Fibroblast of villous mesenchyme (primary cell): ENCODE measurements at places on chromosomes 2 and 18. TPM values are rescaled to one million over a fixed set of nuclear protein-coding genes. Genes with fewer than 3 reads are reported as not detected.

DNA sequence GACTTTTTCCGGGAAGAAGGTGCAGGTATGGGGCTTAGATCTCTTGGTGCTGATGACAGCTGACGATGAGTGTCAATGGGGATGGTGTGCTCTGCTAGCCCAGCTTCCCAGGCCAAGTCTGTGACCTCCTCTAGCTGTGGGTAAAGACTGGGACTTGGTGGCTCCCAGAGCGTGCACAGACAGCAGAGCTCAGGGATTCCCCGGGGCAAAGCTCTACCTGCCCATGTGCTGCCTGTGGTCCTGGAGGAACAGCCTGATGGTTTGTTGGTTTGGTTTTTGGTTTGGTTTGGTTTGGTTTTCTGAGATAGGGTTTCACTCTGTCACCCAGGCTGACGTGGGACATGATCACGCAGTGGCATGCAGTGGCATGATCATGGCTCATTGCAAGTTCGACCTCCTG lies 19.2 kb downstream of the ATP6V1B1 start:
- DNase-seq = no peak

DNA sequence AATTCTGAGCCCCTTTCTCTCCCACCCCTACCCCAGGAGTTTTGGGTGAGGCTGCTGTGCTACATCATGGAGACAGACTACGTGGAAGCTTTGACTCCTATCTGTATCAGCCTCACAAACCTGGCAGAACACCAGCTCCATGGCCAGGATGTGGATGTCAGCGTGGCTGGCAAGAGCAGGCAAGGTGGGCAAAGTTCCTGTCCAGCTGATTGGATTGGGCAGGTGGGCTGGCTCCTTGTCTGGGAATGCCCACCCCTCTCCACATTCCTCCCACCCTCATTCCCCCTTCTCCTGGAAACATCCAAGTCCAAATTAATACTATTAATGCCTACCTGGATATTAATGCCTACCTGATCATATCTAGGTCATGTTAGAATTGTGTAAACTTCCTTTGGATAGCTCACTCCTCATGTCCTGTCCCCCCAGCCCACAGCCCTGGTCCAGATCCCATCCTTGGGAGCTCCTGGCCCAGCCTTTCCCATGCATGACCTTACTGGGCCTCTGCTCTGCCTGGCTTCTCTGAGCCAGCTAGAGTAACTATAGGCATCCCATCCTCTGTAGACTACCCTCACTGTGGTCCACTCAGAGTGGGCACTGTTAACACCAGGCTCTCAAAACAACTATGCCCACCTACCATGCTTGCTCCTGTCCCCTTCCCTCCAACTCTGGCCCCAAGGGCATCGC lies 24.1 kb downstream of the MROH2A start:
- no peak for DNase-seq

- no peak for DNase-seq
These were observed 210.1 kb upstream of the STON1 start for GRCh38 chr2:48319863-48320262.

DNA sequence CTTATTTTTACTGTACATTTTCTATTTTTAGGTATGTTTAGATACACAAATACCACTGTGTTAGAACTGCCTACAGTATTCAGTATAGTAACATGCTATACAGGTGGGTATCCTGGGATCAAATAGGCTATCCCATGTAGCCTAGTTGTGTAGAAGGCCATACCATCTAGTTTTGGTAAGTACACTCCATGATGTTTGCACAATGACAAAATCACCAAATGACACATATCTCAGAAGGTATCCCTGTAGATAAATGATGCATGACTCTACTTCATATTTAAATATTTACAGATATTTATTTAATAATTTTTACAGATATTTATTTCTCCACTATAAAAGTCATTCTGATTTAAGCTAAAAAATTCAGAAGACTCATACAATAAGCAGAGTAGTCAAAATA lies 233.8 kb upstream of the OSR1 start:
- DNase-seq = no peak

GRCh38 chr2:214492152-214492551 lies 81.3 kb downstream of the VWC2L start:
- DNase-seq = no peak

GRCh38 chr18:65735155-65735554 lies 15.7 kb upstream of the CDH7 start:
- no peak for DNase-seq

GRCh38 chr2:55887351-55887750 lies 36.2 kb downstream of the EFEMP1 start:
- DNase-seq = no peak

DNA sequence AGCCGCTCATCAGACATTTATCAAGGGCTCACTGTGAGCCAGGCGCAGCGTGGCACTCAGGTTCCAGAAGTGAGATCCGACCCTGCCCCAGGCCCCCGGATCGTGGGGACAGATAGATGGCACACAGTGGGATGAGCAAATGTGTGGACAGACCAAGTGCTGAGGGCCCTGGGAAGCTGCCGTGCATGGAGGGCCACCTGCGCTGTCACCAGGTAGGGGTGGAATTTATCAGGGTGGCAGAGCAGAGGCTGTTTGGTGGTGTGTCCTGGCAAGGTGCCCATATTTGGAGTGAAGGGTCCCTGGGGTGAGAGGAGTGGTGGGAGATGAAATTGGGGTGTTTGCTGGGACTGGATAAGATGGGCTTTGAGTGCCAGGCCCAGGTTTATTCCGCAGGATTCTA lies 92.8 kb upstream of the HS6ST1 start:
- DNase-seq = no peak

- no peak for DNase-seq
These were observed 163.6 kb upstream of the ACAA2 start for GRCh38 chr18:49976795-49977560.

DNA sequence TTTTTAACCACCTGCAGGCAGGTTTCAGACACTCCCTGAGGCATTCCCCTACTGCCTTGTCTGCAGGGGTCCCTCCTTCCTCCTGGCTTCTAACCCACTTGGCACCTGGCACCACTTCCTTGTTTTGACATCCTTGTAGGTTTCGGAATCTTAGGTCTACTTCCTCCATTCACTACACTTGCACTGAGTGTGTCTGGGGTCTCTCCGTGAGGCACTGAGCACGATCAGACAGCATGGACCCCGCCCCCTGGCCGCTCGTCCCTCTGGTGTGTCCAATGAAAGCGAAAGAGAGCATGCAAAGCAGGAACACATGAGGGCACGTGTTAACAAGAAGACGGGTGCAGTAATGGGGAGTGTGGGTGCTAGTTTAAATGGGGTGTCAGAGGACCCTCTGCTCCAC lies 63.8 kb downstream of the HAUS1 start:
- DNase-seq = no peak

GRCh38 chr2:60873381-60873780 lies 8.0 kb upstream of the REL start:
- no peak for DNase-seq

DNA sequence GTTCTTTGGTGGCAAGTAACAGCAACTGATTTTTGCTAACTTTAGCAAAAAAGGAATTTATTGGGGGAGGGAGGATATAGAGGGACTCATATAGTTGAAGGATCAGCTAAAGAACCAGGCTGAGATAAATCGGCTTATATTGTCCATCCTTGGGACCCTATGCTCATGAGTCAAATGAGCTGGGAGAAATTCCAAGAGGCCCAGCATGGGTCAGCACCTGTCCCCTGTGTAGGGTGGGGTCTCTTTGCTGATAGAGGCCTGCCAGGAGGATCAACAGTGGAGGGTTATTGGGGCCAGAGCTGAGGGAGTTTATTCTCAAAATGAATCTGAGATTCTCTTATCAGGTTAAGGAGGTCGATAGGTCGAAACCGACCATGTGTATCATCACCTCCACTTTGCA lies 97.2 kb downstream of the VAPA start:
- DNase-seq = no peak

- no peak for DNase-seq
These were observed 270.1 kb downstream of the EIPR1 start for GRCh38 chr2:3107567-3107966.

- DNase-seq = peak; percentile 90
These were observed at the start of gene ARHGAP28 for GRCh38 chr18:6729247-6730091. Gene ARHGAP28 (plus strand): TSS chr18:6729716. CDS start chr18:6729822, 106 bp downstream.

GRCh38 chr2:135829378-135830135 lies 7.4 kb downstream of the LCT start:
- no peak for DNase-seq

DNA sequence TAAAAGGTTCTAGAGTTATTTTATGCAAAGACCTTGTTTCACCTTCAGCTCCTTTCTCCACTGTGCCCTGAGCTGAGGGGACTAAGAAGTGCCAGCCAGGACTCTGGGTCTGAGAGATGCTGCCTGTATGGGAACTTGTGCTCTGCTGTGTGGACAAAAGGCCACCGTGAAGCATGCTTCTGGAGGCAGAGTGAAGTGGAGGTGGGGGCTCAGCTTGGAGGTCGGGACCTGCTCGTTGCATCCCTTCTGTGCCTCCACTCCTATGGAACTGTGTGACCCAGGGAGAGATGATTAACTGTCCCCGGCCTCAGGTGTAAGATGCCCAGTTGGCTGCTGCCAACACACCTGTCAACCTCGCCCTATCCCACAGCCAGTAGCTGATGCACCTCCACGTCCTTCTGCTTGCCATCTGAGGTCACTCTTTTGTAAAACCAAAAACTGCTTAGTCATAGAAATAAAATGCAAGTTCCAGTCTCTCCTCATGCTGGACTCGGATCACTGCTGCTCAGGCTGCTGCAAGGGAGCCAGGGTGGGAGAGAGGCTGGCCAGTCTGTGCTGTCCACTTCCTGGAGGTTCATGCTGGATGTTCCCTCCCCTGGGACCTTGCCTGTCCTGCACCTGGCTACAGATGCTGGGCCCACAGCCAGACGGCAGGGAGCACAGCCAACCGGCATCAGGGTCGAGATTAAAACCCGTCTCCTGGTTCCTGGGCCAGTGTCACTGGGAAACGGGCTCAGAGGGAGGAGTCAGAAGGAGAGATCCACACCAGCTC lies 113.2 kb downstream of the ACKR3 start:
- DNase-seq = no peak

- no peak for DNase-seq
These were observed 253.2 kb upstream of the SP5 start for GRCh38 chr2:170461889-170462288.

DNA sequence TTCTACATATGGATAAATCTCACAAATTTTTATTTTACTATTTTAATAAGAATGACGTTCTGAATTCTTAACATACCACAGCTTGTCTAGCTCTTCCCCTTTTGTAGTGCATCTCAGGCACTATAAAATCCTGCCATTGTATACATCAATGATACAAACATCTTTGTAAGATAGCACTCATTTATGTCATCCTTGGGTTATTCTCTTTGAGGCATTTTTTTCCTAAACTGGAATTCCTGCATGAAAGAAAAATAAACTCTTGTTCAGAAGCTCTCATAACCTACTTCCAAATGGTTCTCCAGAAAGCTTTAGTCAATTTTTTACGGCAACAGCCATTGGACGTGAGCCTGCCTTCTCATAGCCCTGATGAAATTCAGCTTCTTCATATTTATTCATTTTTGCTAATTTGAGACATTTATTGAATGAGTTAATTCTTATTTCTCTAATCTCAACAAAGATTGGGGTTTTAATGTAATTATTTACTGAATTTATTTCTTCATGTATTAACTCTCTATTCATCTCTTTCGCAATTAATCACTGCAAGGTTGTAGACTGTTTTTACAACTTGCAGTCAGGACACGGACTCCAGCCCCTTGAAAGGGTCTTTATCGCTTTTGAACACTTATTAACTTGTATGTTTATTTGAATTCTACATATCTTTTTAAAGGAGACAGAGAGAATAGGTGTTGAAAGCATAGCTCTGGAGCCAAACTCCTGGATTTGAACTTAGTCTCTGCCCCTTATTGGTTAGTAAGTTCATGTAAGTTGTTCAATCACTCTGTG lies 57.6 kb upstream of the PARD3B start:
- DNase-seq = no peak

GRCh38 chr2:165587335-165587938 lies 117.9 kb downstream of the CSRNP3 start:
- DNase-seq = peak; percentile 6

DNA sequence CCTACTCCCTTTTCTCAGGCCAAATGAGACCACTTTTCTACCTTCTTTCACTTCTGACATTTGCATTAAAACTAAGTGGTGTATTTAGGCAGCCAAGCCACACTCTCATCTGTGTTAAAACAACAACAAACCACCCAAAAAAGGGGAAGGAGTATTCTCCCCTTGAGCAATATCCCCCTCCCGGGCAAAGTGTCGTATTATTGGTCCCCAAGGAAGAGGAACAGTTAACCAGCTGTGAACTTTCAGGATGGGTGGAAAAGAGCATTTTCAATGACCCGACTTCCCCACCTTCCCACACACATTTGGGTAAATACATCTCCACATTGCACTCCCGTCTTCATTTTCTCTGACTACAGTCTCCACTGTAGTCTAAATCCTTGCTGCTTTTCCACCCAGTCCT lies 44.3 kb downstream of the FEZ2 start:
- no peak for DNase-seq

- DNase-seq = peak; percentile 87
These were observed 18.8 kb downstream of the COX7A2L start for GRCh38 chr2:42342061-42342794.

DNA sequence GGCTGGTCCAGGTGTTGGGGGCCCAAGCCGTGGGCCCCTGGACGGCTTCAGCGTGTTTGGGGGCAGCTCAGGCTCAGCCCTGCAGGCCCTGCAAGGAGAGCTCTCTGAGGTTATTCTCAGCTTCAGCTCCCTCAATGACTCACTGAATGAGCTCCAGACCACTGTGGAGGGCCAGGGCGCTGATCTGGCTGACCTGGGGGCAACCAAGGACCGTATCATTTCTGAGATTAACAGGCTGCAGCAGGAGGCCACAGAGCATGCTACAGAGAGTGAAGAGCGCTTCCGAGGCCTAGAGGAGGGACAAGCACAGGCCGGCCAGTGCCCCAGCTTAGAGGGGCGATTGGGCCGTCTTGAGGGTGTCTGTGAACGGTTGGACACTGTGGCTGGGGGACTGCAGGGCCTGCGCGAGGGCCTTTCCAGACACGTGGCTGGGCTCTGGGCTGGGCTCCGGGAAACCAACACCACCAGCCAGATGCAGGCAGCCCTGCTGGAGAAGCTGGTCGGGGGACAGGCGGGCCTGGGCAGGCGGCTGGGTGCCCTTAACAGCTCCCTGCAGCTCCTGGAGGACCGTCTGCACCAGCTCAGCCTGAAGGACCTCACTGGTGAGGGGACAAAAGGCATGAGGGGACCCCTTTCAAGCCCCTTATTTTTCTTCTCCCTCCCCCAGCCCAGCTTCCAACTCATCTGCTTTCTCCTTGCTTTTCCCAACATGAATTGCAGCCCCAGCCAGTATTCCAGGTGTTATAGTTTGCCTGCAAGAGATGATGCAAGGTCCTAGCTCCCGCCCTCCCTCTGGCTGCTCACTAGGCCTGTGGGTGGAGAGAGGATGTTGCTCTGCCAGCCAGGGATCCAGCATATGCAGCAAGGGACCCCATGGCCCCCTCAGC lies 2.9 kb upstream of the KHK start:
- no peak for DNase-seq

- DNase-seq = no peak
These were observed 141.6 kb upstream of the SP3 start for GRCh38 chr2:174106736-174107135.

- DNase-seq = no peak
These were observed 222.6 kb downstream of the SETBP1 start for GRCh38 chr18:44903327-44903726.

SERPINB8 gene
- 23.5 and 32.0 TPM in 2 replicates for total RNA-seq

PLEKHH2 gene
- total RNA-seq = 3.9 and 7.3 TPM in 2 replicates

THAP4 gene
- total RNA-seq = 35.4 and 36.7 TPM in 2 replicates

CFAP65 gene
- total RNA-seq = not detected in 2 replicates

SERPINB4 gene
- total RNA-seq = not detected in 2 replicates

TMEM127 gene
- 27.2 and 29.6 TPM in 2 replicates for total RNA-seq
